AG20443 (cell line): ENCODE measurements at places on chromosomes 13 and 19.

DNA sequence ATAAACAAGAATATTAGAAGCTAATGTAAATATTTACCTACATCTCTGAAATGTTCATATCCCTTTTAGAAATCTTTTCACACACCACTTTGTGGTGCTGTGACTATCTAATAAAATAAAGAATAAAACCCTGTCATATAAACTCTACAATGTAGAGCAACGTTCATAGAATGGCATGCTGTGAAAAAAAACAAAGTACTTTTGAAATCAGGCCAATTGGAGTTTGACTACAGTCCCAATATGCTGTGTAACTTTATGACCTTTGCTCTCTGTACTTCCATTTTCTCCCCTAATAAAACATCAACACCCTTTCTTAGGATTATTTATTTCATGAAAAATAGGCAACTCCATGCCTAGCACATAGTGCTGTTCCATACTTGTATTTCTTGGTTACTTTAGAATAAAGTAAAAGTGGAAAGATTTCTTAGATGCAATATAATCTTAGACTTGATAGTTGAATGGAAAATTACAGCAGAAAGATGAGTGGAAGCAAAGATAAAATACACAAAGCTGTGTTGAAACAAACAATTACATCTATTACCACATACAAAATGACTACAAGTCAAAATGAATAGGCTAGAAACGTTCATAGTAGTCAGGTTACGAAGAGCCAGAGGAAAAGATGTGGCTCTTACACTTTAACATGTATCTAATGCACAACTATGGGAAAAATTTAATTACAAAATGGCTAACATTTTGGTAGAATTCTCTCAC lies 613.2 kb upstream of the SLITRK5 start:
- no peak for DNase-seq

GRCh38 chr19:7927605-7928333 lies 1.8 kb upstream of the CTXN1 start:
- no peak for DNase-seq

- no peak for DNase-seq
Observed at GRCh38 chr13:92836171-92836570, 390.4 kb upstream of the GPC6 start.

- peak; percentile 80 for DNase-seq
Observed at GRCh38 chr19:13037161-13037560, 41.9 kb downstream of the NFIX start.

GRCh38 chr19:3068071-3068470 lies 5.8 kb upstream of the TLE5 start:
- DNase-seq, result no peak

GRCh38 chr19:11566164-11566563 lies 7.1 kb upstream of the ELOF1 start:
- no peak for DNase-seq

DNA sequence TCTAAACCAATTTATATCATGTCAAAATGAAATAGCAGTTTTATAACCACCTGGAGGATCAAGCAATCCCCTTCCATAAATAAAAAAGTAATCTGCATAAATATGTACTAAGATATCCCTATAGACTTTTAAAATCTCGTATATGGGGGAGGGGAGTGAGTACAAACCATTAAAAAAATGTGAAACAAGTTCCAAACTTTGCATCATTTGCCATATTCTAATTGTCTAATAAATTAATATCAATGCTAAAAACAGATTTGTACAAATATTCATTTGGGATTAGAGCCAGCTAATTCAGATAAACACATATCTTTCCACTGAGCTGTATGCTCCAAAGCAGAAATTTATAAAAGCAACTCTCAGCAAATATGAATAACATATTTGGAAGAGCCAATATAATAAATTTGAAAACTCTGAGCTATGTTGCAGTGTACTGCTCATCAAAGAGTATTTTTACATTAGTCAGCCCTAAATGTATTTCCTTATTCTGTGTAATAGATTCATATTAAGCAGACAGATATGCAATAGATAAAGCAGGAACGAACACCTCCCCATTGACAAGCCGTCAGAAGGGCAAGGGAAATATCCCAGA lies 970.2 kb downstream of the EFNB2 start:
- no peak for DNase-seq

DNA sequence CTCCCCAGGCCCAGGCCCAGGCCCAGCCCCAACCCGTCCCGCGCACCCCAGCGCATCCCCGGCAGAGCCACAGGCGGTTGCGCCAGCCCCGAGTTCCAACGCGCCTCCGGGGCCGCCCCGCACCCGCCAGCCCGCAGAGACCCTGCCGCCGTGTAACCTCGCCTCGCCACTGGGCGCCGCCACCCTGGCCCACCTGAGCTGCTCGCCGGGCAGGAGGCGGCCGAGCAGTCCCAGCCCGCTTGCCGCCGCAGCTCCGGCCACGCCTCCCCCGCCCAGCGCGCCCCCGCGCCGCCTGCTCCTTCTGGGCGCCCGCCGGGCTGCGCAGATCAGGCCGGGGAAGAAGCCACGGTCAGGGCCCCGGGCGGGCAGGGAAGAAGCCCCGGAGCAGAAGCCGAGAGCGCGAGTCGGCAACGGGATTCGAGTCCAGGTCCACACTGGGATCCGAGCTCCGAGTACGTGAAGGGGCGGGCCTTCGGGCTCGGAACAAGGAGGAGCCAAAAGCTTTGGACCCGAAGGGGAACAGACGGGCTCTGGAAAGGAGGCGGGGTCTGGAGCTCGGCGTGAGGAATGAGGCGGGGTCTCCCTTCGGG lies at the start of gene MBOAT7:
MBOAT7 (minus strand) TSS at position 436 of the 590 bp plus-strand sequence. CDS start 1,072 bp downstream, outside the sequence.
- no peak for DNase-seq

DNA sequence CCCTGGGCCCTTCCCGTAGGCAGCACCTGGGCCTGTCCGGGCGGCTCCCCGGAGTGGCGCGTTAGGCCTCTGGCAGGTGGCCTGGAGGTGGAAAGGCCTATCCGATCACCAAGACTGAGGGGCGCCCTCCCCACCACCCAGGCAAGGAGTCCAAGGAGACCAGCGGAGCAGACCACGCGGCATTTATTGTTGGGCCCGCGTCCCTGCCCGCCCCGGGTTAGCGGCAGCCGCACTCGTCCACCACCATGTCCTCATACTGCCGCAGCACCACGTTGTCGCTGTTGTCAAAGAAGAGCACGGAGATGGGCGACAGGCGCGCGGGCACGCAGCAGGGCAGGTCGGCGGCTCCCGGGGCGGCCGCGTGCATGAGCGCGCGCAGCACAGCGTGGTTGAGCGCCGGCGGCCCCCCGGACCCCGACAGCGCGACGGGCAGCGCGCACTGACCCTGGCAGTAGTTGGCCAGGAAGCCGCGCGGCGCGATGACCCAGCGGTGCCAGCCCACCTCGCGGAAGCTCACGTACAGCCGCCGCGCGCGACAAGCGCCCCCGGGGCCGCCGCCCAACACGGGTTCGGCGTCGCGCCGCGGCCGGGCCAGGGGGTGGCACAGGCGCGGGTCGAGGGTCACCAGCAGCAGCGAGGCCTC lies 27.5 kb downstream of the CERS1 start:
- no peak for DNase-seq

- DNase-seq, result no peak
Observed at GRCh38 chr19:28130066-28130511, 1082.9 kb downstream of the UQCRFS1 start.

DNA sequence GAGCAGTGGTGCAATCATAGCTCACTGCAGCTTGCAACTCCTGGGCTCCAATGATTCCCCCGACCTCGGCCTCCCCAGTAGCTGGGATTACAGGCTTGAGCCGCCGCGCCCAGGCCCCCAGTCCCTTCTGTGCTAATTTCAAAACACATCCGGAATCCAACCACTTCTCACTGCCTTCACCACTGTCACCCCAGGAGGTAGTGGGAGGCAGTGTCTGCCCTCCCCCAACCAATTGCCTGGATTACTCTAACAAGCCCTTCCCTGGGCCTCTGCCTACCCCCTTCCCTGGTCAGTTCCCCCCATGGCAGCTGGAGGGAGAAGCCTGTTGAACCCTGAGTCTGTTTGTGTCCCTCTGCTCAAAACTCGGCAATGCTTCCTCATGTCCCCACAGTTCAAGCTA lies 2.3 kb downstream of the PRAM1 start:
- DNase-seq, result no peak

DNA sequence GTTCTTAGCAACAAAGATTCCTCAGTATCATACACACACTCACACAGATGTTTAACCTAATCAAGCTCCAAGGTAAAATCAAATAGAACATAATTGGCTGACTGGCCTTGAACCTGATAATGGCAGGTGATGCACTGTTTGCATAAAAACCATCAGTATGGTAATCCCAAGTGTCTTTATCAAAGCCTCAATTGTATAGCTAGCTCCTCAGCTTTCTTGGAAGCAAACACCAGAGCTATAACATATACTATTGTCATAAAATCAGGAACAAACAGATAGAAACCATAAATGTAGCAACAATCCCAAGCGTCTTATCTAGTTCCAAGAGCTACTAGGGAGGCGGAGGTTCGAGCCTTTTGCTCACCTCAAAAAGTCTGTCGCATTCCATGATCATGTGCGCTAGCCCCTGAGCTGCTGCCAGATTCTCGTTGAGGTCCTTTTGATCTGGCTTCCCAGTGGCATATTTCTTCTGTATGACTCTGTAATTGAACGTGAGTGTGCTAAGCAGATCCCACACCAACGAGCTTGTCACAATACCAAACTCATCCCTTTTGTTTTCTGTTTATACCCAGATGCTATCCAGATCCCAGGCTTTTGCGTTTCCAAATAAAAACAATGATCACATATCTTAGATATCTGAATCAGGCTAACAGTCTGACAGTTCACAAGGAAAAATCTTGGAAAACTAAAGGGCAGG lies 95.3 kb downstream of the KL start:
- peak; percentile 63 for DNase-seq

DNA sequence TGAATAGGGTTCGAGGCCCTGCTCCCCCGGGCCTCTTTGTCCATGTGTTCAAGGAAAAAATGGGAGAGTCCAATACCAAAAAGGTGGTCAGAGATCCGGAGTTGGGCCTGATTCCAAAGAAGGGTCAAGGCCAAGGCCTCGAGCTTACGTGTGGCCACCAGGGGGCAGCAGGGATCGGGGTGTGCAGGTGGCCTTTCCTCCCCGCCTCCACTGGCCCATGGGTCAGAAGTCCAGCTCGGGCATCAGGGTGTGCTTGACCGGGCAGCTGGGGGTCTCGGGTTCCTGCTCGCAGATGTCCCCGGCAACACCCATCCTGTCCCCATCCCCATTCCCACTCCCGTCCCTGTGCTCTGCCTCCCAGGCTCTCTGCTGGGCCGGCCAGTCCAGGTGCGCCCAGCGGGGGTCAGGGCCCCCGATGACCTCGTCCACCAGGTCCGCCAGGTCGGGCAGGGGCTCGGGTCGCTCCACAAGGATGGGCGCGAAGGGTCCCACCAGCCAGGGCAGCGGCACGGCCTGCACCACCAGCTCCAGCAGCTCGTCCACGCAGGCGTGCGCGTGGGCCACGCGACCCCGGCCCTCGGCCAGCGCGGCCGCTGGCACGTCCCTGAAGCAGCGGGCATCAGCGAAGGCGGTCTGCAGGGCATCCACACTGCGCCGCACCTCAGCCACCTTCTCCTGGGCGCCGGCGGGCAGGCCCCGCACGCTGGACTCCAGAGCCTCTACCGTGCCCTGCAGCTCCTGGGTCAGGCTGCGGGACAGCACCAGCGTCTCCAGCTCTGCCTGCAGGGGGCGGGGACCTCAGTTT lies 5.2 kb upstream of the PLIN4 start:
- DNase-seq, result peak; percentile 77

GRCh38 chr19:34171539-34171876 lies 796 bp upstream of the LSM14A start:
- DNase-seq, result peak; percentile 60

GRCh38 chr13:57784633-57785032 lies 153.1 kb downstream of the PCDH17 start:
- no peak for DNase-seq
